Naive B cell (primary cell): ENCODE measurements at places on chromosomes 2 and 18. TPM values are rescaled to one million over a fixed set of nuclear protein-coding genes. Genes with fewer than 3 reads are reported as not detected.

The TAF1B gene
- 16.5 TPM for polyA plus RNA-seq

The GALNT5 gene
- polyA plus RNA-seq: 0.04 TPM

The COLEC11 gene
- not detected for polyA plus RNA-seq

The EVA1A gene
- polyA plus RNA-seq: not detected

The KCNJ3 gene
- not detected for polyA plus RNA-seq

The RAB6D gene
- not detected for polyA plus RNA-seq

The RUFY4 gene
- not detected for polyA plus RNA-seq

The CTAGE1 gene
- polyA plus RNA-seq: not detected

The ELMOD3 gene
- 12.2 TPM for polyA plus RNA-seq

The MLPH gene
- not detected for polyA plus RNA-seq
